ENCODE measurements at places on chromosomes 6 and 20.

- DNase-seq = no peak
Observed at GRCh38 chr6:148193063-148193680, 149.5 kb upstream of the SASH1 start.

DNA sequence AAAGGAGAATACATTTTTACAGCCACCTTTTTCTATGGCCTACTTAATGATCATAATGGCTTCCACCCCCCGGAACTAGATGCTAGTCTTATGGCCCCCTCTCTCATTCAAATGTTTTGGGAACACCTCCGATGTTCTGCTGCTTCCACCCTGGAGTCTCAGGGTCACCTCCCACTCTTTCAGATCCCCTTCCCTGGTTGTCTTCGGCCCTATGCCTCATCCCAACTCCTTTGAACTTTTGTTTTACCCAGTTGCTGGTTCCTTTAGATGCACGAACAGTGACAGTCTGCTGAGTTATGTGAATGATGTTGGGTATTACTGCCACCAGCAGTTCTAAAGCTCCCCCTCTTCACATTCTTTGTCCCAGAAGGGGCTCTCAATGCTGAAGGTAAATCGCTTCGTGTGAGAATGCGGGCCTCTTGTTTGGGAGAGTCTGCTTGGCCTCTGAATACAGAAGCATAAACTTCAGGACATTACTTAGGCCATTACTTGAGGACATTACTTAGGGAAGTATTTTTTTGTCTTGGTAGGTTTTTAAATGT, 309.1 kb downstream of the SOX4 start:
- no peak for DNase-seq

DNA sequence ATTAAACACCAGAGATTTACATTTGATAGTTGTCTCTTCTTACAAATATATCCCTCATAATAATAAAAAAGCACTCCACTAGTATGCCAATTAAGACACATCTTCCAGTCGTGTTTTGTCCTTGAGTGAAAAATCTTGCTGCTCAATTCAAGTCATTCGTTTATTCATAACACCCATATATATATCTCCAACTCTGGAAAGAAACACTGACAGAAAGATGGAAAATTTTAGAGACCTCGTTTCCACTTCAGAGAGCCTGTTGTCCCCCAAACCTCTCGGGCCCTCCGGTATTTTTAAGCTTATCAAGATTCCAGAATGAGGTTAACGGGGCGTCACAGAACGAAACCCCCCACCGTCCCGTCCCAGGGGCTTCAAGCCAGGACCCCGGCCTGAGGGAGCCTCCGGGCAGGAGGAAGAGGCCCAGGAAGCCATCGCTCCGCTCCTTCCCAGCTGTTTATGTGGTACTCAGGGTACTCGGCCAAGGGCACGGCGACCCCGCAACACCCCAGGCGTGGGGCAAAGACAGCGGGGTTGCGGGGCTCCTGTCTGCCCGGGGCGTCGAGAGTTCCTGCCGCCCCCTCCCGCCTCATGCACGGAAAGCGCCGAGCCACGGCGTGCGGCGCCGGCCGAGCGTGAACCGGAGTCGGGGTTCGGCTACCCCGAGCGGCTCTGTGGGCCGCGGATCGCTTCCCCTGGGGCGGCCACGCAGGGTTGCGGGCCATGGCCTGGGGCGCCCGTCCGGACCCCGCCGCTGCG, 623 bp upstream of the SNX9 start:
- DNase-seq = no peak

DNA sequence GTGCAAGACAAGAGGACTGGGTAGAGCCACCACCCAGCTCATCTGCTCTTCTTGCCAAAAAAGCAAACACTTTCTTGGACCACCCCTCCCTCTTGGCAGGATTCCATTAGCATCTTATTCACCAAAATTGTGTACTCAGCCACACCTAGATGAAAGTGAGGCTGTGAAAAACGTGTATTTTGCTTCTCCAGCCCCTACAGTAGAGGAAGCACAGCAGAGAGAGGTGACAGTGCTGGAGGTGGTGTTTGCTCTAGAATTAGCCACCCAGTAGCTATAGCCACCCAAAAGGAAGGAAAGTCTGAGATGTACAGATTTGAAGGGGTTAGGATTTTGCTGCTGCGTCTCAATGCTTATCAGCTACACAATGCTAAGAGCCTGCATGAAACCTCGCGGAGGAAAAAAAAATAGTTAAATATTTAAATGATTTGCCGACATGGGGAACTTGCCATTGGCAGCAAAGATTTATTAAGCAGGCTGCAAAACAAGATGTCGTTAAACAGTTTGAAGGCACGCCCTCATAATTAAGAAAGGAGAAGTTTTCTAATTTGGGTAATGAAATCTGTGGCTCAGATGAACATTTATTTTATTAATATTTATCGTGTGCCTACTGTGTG, 287.3 kb downstream of the ZNF217 start:
- DNase-seq = no peak

DNA sequence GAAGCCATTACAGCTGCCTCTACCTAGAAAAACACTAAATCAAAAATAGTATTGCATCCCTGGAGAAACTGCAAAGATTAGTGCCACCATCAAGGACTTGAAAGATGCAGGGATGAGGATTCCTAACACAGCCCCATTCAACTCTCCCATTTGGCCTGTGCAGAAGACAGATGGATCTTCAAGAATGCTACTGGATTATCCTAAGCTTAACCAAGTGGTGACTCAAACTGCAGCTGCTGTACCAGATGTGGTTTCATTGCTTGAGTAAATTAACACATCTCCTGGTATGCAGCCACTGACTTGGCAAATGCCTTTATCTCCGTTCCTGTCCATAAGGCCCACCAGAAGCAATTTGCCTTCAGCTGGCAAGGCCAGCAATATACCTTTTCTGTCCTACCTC, 117.4 kb downstream of the TBC1D32 start:
- no peak for DNase-seq

- no peak for DNase-seq
Observed at GRCh38 chr20:60255415-60255814, 297.2 kb downstream of the CDH26 start.
